Dorsolateral prefrontal cortex (tissue), 122 donors: ENCODE measurements at places on chromosomes 5 and 9.

DNA sequence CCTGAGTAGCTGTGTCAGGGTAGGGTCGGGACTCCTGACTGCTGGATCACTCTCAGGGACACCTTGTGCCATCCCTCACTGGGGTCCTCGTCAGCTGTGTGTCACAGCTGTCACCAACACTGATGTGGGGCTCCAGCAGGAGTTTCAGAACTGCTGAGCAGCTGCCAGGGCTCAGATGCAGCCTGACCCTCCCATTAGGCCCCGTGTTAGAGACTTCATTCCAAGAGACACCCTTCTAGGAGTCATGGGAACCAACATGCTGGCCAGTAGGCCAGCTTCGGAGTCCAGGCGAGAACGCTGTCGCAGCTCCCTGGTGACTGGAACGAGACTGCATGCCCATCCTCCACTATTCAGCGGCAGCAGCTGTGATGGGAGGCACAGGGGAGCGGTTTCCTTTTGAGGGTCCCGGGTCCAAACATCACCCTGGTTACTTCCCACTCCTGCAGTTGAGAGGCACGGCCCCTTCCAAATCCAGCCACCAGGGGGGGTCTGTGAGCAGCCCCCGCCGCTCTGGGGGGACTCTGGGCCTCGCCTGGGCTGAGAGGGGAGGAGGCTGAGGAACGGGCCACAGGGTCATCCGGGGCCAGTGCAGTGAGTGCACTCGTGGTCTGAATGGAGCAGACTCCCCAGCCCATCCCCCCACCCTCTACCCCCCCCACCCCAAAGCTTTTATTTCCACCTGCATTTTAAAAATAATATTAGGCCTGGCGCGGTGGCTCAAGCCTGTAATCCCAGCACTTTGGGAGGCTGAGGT is 12.6 kb upstream of the TCF7 start:
- peak; percentile 60 for DNase-seq

- no peak for DNase-seq
These were observed 104.3 kb downstream of the CEMIP2 start for GRCh38 chr9:71663931-71664459.

GRCh38 chr5:149239917-149240316 is 31.7 kb upstream of the AFAP1L1 start:
- DNase-seq, result no peak

DNA sequence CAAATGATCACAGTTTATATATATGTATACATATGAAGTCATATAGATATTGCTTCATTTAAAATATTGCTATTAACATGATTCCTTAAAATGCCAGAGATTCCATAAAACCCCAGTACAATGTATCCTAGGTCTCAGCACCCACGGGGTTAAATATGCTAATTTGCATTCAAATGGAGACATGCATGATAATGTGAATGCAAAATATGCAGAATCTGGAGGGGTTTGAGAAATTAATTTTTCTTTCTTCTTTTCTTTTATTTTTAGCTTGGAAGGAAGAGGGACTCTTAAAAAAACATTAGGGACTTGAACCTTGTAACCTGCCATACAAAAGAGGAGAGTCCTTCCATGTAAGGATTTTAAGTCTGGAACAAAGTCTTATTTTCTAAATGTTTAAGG is 211.9 kb downstream of the MEF2C start:
- no peak for DNase-seq

DNA sequence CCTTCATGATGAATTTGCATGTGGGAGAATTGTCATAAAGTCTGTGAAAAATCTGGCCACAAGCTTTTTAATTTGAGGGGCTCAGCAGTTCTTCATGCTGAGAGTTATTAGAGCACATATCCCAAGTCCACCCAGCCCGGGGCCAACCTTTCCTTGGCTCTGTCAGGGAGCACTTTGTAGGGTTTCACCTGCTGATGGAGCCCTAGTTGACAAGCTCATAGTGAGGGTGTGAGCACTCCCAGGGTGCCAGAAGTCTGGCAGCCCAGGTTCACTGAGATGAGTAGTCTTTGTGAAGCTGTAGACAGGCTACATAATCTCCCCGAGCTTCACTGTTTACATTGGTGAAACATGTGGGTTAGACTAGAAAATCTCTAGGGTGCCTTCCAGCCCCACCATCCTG is 97.2 kb upstream of the NREP start:
- DNase-seq, result no peak

GRCh38 chr5:149860801-149861322 is 83.7 kb downstream of the PDE6A start:
- no peak for DNase-seq

DNA sequence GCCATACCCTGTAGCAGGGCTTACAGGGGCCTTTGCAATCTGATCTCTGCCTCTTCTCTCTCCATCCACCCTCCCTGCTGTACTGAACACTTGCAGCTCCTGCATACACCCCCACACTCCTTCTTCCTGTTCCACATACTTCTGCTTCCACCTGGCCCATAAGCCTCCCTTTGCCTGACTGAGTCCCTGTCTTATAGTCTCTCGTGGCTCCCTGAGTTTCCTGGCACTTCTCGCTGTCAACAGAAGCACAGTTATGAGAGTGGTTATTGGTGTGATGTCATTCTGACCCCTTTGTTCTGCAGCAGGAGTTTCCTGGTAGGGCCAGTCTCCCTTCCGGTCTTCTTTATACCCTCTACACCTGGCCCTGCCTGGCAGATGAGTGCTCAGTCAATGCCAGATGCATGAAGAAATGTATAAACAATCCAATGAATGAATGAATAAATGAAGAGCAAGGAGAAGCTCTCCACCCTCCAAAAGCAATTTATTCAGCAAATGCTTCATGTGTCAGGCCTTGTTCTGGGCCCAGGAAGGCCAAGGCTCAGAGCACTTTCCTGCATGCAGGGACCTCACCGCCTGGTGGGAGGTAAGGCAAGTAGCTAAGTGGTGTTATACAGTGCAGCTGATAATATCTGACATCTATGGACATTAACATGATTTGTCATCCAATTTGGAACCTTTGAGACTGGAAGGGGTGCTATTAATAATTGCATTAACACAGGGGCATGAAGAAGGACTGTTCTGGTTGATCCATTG is 20.5 kb upstream of the CSF1R start:
- no peak for DNase-seq

GRCh38 chr5:101062902-101063301 is 159.8 kb upstream of the ST8SIA4 start:
- DNase-seq, result no peak

DNA sequence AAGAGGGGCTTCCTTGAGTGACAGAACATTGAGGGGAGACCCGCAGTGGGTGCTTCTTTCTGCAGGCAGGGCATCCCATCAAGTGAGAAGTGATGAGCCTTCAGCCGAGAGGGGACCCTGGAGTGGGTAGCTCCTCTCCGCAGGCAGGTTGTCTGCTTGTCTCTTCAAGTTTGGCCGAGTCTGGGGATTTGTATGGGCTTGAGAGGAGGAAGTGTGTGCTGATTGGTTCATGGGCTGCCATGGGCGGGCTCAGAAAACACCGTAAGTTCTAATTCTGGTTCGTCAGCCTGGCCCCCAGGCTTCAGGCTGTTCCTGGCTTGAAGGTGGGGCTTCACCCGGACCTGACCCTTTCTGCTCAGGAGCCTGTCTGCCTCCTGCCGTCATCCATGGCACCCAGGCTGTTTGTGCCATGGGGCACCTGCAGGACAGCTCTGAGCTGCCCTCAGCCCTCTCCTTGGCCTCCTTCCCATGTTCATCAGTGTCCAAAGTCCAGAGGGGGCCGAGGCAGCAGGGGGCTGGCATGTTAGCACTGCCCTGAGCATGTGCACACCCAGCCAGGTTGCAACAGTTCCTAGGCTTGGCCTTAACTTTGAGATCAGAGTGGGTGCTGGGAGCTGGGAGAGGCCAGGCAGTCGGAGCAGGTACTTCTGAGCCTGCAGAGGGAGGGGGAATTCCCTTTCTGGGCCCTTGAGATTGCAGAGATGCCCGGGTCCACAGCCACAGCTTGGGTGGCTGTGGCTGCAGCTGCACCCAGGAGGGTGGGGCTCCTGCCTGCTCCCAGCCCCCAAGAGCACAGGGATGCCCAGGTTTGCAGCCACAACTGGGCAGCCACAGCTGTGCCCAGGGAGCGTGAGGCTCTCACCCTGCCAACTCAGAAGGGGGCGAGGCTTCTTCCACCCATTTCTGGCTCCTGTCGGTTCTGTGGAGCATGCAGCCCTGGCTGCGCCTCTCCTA is 13.5 kb upstream of the DHFR start:
- DNase-seq, result peak; percentile 4

- peak; percentile 14 for DNase-seq
These were observed 13.8 kb upstream of the ORM1 start for GRCh38 chr9:114309096-114309495.

- no peak for DNase-seq
These were observed 519.3 kb upstream of the PTGER4 start for GRCh38 chr5:40160435-40160834.

GRCh38 chr5:137294604-137295003 is 204.5 kb downstream of the SPOCK1 start:
- no peak for DNase-seq

DNA sequence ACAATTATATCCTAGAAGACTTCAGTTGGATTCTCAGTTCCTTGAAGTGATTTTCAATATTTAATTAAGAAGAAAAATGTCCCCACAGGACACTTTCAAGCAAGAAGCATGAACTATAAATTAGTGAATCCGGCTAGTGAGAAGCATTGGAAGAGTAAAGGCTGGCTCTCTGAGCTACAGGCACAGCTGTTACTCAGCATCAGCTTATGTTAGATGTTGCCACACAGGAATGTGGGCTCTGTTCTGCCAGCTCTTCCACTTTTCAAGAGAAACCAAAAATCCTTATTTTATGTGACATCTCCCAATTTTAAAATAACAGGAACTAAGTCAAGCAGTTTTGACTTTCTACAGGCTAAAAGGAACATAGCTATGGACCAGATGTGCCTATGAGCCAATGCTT is 14.9 kb downstream of the ZNF474 start:
- no peak for DNase-seq

- no peak for DNase-seq
These were observed 158.3 kb upstream of the PITX1 start for GRCh38 chr5:135192351-135192750.

- DNase-seq, result no peak
These were observed 129.5 kb downstream of the CDH6 start for GRCh38 chr5:31322946-31323345.

DNA sequence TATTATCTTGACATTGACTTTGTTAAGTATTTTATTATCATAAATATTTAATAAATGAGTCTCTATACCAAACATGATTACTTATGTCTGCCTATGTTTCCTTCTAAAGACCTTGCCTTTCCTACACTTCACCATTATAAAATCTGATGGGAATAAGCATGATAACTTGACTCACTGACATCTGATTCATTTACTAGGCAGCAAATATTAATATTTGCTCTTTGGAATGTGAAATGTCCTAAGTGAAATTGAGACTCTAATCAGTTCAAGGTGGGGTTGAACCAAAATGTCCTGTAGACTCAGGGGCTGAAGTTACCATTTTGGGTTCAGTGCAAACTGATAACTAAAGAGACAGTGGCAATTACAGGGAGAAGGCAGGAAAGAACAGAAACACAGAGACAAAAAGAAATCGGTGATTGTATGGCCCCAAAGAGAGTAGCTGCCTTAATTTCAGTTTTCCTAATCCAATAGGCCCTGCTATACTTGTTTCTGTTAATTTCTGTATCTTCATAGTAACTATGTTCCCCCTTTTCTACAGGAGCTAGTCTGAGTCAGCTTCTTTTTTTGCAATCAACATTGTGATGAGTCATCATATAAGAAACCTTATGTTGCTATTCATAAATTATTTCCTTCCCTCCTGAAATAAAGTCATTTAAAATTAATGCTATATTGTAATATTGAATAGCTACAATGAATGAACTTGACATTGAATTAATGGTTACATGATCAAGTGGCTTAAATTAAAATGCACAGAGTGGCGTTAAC is 296.8 kb downstream of the PDE4D start:
- no peak for DNase-seq

GRCh38 chr9:108654566-108654965 is 201.2 kb downstream of the ACTL7B start:
- no peak for DNase-seq

DNA sequence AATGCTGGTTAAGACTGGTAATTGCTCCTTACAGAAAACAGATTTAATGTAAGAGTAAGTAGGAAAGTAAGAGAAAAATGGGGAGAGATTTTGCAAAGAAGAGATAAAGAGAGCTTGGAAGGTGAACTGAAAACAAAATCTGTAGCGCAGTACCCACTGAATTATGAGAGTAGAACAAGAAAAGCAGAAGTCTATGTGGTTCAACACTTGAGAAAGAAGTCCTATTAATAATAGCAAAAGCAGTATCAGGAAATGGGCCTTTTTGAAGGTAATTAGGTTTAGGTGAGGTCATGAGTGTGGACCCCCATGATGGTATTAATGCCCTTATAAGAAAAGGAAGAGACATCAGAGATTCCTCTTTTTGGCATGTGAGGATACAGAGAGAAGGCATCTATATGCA is 460.6 kb downstream of the CETN3 start:
- DNase-seq, result no peak

DNA sequence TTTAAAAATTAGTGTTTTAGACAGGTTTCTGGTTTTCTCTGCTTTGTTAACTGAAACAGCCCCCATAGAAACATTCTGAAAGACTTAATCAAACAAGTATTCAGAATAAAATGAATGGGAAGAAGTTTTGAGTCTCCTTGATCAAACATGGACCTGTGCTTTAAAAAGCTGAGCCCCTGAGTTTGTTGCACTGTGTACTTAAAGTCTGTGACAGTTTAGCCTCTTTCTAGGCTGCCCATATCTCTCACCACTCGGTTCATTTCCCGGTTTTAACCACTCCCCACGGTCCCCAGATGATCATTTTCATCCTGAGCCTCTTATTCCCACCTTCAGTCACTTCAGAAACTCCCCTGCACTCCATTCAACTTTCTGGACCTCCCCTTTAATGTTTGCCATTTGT is 215.9 kb upstream of the DMRT1 start:
- no peak for DNase-seq

DNA sequence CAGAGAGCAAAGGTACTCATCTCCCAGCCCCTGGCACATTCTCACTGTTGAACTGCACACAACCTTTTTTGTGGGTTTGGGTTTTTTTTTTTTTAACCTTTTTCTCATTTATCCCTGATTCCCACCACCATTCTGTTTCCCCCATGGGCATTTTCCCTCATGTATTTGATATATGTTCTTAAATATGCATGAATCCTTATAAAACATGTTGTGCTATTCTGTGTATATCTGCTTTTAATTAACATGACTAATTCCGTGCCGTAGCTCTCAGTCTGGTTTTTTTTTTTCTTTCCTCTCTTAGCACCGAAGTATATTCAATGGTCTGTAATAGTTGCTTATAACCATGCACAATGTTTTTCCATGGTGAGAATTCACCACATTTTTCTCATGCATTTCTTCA is 204.5 kb downstream of the RGS3 start:
- no peak for DNase-seq

GRCh38 chr5:116674881-116675625 is 100.4 kb upstream of the SEMA6A start:
- DNase-seq, result no peak
